ENCODE measurements at places on chromosomes 12 and 14.

- no peak for DNase-seq
Observed at GRCh38 chr14:102824832-102825231, 47.6 kb downstream of the TRAF3 start.

DNA sequence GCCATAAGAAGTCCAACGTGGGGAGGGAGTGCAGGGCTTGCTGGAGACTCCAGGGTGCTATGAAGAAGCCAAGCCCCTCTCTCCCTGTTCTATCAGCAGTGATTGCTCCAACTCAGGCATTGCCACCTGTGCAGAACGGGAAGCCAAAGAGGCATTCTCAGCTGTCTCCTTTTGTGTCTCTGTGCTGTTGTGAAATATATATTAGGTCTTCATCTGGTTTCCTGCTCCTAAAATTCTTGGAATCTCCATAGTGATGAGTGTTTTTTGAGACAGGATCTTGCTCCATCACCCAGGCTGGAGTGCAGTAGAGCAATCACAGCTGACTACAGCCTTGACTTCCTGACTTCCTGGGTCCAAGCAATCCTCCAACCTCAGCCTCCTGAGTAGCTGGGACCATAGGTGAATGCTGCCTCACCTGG lies 51.2 kb upstream of the AEBP2 start:
- no peak for DNase-seq

GRCh38 chr14:71532344-71532743 lies 399.9 kb upstream of the RGS6 start:
- no peak for DNase-seq

GRCh38 chr12:98319716-98320425 lies 195.5 kb upstream of the TMPO start:
- no peak for DNase-seq

DNA sequence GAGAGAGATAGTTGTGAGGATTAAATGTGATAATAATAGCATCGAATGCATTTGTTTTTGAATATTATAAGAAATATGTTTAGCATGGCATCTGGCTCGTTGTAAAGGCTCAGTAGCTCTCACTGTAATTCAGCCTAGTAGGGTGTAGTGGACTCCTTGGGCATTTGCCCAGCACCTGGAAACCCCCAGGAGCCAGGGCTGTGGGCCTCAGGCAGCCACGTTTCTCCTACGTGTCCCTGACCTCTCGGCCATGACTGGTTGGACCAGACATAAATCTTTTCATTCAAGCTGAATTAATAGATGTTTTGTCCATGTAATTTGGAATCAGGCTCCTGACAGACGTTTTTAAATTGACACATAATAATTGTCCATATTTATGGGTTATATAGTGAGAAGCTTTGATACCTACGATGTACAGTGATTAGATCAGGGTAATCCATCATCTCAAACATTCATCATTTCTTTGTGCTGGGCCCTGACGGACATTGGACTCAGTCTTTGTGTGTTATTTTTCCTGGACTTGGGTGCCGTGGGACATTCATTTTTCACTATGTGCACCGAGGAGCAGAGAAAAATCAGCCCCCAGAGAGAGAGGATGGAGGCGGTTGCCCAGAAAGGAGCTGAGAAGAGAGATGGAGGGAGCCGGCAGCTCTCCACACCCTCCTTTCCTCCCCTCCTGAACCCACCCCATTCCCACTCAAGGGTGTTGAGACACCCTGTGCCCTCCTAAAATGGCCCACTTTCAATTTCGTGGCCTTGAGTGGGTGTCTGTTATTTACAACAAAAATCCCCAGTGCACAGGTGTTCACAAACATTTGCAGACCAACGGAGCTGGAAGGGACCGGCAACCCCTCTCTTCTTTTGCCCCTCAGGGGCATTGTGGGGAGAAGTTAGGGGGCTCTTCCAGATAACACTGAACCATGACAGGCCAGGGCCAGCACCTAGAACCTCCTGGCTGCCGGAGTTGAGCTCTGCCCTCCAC lies 296.4 kb downstream of the DPF3 start:
- no peak for DNase-seq

DNA sequence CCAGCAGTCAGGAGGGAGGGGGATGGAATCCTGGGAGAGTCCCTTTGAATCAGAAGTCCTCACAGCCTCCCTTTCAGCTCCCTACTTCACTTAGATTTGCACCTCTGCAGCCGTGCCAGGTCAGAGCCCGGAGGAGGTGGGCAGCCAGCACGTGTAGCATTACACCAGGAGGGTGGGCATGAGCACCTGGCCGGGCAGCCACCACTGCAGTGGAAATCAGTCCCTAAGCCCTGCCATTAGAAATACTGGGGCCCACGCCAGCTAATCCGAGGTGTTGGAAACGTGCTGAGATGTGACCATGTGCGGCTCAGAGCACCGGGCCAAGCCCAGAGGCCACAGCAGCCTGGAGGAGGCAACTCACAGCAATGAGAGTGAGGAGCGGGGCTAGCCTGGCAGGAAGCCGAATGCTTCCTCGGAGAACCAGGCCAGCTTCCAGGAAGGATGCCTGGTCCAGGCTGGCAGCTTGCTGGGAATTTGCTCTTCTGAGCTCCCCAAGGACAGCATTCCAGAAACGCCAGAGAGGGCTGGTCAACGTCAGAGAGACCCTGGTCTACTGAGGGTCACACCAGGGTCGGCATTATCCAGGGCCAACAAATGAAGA lies 9.4 kb upstream of the CACNA2D4 start:
- no peak for DNase-seq

- DNase-seq: no peak
Observed at GRCh38 chr14:77622366-77622961, 6.0 kb upstream of the SPTLC2 start.

DNA sequence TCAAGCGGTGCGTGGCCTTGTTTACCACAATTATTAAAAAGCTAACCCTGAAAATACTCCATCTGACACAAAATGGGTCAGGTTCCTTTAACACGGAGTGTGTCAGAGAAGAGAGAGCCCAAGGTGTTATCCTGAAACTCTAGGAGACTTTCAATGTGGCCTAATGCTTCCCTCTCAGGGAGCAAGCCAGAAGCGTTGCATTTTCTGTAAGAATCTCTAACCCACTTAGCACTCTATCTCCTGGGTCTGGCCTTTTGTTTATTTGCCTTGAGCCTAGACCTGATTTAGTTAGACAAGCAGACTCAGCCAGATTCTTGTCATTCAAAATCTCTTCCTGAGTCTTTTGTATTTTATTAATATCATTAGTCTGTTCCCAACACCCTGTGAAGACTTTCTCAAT lies 184.0 kb upstream of the SYT1 start:
- DNase-seq: no peak

- DNase-seq: no peak
Observed at GRCh38 chr12:49026101-49026500, 7.5 kb upstream of the PRKAG1 start.

DNA sequence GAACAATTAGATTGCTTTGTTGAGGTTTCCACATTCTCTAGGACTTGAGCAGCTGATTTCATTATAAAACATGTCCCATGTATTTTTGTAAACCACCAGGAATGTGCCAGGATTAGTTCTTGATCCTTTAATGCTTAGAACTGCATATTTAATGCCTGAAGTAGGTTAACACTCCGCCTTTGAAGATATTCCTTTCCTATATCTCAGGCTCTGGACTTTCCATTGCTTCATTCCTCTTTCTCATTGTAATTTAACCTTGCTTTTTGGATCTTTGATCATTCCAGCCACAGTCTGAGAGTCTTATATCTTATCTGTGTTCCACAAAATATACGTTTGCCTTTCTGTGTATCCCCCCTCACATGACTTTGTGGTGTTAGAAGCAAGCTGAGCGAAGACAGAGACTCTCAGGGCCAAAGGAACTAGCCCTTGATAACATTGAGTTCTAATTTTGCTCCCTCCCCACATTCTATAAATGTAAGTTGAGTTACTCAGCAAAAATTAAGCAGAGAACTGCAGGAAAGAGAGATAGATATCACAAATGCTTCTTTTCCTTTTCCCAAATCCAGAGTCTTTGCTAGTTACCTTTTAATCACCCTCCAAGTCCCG lies 2.4 kb upstream of the CLEC1B start:
- no peak for DNase-seq

GRCh38 chr14:38201137-38201828 lies 6.4 kb upstream of the SSTR1 start:
- no peak for DNase-seq

- DNase-seq: no peak
Observed at GRCh38 chr14:45786266-45786665, 533.3 kb upstream of the MIS18BP1 start.

DNA sequence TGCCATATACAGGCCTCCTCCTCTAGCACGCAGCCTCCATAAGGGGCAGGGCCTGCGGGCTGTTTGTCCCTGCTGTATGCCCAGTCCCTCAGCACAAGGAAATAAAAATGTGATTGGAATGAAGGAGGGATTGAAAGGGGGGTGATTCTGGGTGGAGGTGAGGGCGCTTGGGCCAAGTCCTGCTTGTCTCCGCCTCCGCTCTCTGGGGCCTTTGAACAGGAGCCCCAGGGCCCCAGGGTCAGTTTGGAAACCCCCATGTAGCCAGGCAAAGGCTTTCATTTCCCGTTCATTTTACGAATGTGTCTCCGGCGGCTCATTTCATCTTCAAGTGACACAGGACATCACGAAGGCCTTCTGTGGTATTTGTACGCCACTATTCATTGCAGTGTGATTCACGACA lies 4.5 kb upstream of the CACNA2D4 start:
- DNase-seq: no peak

GRCh38 chr14:68250927-68251768 lies 431.6 kb downstream of the RAD51B start:
- DNase-seq: no peak

DNA sequence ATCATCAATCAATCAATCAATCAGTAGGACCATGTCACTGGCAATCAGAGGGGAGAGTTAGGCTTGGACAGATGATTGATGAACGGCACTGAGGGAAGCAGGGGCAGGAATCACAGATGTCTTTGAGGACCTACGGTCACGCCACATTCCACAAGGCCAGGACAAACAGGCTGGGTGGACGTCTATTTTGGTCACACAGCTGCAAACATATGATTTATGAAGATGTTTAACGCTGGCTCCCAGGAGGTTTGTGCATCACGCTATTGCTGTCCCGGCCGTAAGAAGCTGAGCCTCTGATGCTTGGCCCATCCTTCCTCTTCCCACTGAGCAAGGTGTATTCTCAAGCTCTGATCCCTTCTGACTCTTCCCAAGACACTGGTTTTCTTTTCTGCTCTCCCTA lies 160.8 kb downstream of the FOXN3 start:
- DNase-seq: no peak

DNA sequence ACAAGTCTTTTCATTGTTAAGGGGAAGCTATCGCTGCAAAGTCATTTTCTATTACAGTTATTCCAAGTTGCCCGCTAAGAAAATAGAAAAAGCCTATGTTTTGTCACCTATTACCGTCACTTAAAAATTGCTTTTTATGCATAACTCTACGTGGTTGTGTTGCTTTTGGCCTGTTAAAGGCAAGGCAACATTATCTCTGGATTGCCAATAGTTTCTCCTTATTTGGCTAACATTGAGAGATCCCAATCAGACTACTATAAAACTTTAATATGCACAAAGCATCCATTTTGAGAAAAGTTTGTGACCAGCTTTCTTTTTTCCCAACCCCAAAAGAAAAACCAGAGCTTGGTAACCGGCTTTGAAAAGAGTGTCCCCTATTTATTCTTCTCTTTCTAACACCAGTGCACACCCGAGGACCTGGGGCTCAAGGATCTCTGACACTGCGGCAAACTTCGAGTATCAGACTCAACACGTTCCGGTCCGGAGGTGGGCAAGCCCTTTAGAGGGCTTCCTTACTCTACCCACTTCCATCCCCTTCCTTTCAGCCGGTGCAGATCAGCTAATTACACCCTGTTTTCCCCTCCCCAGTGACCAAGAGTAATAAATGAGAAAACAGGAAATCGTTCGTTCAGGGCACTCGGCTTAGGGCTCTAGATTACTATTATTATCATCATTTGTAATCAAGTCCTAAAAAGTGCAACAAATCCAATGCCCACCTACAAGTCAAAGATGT lies 1.2 kb downstream of the PPP1R12A start:
- no peak for DNase-seq

All from activated CD4-positive, CD25-positive, alpha-beta regulatory T cell (primary cell).